KG1 (cell line): ENCODE measurements at places on chromosomes 2 and 18.
A peak's percentile ranks its signal among the peaks of the same experiment; 100 is the strongest.

- no peak for DNase-seq
Measured at GRCh38 chr2:9208875-9209274, 2.3 kb downstream of the ASAP2 start.

DNA sequence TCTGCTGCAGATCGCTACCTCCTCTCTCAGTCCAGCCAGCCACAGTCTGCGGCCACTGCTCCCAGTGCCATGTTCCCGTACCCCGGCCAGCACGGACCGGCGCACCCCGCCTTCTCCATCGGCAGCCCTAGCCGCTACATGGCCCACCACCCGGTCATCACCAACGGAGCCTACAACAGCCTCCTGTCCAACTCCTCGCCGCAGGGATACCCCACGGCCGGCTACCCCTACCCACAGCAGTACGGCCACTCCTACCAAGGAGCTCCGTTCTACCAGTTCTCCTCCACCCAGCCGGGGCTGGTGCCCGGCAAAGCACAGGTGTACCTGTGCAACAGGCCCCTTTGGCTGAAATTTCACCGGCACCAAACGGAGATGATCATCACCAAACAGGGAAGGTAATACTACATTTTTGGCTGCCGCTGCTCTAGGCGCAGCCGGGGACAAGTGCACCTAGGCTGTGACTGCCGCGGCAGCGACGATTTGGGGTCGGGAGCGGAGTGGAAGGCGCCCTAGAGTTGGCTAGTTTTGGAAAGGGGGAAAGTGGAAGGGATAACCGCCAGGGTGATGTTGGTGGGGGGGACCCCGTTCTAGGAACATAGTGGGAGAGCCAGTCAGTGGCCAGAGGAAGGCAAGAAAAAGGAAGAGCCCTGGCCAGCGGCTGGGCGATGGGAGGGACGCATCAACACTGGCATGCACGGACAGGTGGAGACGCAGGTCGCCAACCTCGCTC lies 776 bp downstream of the TBR1 start:
- DNase-seq: no peak

- DNase-seq: no peak
Measured at GRCh38 chr2:171771463-171771862, 84.2 kb downstream of the DYNC1I2 start.

DNA sequence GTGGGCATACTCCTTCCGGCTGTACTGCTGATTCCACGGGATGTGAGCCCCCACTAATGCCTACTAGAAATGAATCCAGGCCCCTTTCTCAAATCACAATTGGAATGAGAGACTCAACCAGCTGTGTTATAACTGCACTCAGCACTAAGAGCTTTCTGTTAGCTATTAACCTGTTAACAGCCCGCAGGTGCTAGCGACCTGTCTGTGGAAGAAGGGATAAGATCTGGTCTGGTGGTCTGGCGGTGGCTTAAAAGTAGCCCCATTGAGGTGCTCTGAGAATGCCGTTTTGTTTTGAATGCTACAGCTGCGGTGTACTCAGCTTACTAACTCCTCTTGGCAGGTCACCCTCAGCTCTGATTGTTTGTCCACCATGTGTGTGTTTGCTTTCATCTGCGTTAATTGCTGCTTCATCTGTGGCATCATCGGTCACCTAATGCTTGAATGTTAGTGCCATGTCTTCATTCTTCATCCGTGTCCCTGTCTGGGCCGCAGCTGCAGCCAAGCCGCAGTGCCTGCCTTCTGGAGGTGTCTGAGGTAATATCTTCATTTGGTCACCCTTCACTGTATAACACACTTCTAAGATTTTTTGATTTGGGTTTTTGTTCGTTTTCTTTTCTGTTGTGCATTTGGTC lies 16.3 kb downstream of the RAB12 start:
- no peak for DNase-seq

DNA sequence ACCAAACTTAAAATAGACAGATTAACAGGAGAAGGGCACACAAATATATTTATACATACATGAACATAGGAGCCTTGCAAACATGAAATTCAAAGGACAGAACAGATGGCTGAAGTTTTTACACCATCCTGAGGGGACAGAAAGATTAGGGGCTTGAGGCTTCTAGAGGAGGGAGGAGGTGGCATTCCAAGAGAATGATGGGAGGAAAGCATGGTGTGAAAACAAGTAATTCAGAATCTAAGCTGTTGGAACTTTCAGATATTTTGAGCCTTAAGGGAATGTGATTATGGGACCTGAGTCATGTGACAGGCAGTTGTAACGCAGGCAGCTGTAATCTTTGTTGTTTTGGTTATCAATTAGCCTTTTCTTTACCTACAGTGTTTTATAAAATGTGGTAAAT lies 225.2 kb upstream of the SPOPL start:
- no peak for DNase-seq

DNA sequence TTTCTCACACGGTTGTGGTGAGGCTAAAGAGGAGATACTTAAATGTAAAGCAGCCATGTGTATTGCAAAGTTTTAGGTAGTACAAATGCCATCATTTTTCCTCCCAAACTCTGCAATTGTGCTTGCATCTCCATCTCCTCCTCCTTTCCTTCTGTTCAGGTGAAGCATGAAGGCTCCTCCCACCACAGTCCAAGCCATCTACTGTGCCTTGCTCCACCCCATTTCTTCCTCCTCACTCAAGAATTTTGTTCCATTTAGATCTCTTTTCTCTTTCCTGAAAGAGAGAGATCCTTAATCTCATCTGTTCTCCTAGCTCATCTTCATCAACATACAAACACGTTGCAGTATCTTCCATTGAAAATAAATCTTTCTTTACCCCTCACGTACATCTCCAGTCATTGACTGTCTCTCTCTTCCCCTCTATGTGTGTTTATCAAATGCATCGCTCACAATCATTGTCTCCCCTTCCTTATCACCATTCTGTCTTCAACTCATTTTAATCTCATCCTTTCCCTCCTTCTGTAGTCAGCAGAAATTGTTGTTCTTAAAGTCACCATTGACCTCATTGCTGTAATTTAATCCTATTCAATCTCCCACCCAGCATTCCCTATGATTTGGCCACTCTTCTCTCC lies 392.1 kb downstream of the RAD51AP2 start:
- no peak for DNase-seq

DNA sequence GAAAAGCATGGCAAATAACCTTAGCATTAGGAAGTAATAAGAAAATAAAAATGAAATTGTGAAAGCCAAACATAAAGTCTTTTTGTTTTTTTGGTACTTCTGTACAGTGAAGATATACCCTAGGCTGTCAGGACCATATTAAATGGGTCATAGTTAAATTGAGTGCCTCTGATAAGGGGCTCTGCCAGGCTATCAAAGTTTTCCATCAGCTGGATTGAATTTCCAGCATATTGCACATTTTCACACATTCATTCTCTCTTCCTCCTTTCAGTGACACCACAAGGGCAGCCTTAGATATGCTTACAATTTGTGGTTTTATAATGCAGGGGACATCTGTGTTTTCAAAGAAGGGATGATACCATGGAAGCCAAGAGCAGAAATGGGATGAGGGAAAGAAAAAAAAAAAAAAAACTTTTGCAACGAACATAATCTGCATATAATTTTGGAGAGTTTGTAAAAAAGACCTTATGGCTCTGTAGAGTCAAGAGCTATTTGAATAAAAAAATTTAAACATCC lies 109.3 kb upstream of the LYPD1 start:
- DNase-seq: no peak

GRCh38 chr2:28594332-28595108 lies 98.7 kb downstream of the PLB1 start:
- DNase-seq: peak; percentile 62

GRCh38 chr2:150474326-150475074 lies 13.0 kb downstream of the RND3 start:
- no peak for DNase-seq

GRCh38 chr18:23982155-23983079 lies 32.1 kb upstream of the TTC39C start:
- no peak for DNase-seq

DNA sequence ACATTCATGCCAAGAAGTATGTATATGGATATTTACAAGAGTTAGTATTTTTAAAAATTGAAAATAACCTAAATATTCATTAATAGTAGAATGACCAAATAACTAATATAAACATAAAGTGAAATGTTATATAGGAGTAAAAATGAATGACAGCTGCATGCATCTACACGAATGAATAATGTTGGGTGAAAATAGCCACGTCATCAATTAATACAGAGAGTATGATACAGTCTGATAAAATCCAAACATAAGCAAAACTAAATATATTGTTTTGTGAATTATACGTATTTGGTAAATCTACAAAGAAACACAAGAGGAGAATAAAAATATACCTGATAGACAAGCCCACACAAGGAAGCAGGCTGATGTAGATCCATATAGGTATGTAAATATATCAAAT lies 24.5 kb downstream of the ZC3H8 start:
- no peak for DNase-seq

DNA sequence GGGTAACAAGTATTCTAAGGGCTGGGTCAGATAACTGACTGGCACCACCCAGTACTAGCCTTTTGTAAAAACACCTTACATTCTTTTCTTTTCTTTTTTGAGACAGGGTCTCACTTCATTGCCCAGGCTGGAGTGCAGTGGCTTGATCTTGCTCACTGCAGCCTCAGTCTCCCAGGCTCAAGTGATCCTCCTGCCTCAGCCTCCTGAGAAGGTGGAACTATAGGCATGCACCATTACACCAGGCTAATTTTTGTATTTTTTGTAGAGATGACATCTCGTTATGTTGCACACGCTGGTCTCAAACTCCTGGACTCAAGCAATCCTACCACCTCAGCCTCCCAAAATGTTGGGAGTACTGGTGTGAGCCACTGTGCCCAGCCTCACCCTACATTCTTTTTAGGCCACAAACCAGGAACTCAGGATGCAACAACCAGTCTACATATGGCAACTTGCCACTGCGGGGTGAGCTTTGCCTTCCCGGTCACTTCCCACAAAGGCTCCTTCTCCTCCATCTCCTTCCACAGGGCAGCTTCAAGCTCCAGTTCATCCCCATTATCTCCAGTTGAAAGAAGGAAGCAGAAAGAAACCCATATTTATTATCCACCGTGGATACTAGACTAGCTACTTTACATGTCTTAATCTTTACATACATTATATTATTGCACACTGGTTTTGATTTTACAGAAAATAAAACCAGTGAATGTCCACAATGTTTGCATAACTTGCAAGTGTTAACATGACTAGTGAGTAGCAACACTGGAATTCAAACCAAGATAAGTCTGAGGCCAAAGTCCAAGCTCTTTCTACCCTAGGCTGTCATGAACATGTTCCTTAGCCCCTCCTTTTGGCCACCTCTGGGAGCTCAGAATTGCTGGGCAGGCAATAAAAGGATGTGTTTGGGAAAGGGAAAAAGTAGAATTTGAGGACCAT lies 23.7 kb upstream of the AP1S3 start:
- DNase-seq: no peak

DNA sequence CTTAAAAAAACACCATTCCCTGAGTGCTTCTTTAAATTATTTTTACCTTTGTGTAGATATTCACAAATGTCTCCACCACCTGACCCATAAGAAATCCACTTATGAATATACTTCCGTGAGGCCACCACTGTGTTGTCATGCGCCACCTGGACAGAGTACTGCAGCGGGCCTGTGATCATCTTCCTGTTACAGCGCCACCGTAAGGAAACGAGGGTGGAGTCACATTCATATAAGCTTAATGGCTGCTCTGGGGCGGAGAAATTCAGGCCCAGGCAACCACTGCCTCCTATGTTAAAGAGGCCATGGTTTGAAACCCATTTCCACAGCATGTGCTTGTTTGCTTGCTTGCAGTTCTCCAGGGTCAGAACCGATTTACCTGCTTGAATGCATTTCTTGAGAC lies 17.7 kb downstream of the PLA2R1 start:
- DNase-seq: no peak

DNA sequence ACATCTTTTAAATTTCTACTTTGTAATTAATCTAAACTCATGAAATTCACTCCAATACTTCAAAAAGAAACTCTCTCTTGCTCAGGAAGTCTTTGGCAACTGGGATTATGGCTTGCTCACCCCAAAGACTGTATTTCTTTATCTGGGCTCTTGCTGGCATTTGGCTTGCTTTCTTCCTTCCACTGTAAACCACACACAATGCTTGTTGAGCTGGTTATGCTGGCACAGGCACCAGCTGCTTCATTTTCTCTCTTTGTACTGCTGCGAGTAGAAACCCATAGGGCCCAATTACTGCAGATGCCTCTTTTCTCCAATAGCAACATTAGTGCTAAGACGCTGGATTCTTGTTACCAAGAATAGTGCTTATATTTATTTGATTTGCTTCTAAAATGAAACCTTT lies 51.4 kb downstream of the SLC38A11 start:
- DNase-seq: no peak

GRCh38 chr2:188193230-188193629 lies 98.4 kb upstream of the GULP1 start:
- DNase-seq: no peak

DNA sequence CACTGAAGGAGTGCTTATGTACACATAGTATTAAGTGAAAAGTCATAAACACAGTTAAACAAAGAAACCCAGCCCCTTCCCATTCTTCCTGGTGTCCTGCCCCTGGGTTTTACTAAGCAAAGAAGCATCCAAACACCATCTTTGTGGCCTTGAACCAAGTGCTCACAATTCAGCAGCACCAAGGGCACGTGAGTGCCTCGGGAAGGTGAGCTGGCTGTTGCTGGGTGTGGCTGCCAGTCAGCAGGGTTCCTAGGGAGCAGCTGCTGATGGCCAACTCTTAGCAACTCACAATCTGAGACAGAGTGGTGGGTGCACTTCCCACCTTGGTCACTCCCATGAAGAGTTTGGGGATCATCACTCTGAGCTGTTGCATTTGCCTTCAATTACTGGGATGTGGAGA lies 97.7 kb upstream of the PGAP1 start:
- no peak for DNase-seq

DNA sequence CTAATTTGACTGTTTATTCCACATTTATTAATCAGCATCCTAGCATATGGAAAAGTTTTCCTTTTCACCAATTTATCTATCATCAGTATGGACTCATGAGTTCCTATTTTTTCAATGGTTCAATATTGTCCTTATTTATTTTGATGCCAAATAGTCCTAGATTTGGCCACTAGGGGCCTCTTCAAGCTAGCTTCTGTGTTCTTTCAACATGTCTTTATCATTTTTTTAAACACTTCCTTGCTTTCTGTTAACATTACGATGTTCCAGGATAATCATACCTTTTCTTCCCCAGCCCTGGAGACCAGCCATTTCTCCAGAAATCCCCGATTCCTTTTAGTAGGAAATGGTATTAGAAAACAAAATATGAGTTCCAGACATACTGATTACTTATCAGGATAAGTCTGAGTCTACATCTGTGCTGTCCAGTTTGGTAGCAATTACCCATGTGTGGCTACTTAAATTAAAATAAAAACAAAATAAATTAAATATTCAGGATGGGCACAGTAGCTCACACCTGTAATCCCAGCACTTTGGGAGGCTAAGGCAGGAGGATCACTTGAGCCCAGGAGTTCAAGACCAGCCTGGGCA lies 70.6 kb downstream of the RPE start:
- peak; percentile 9 for DNase-seq

- no peak for DNase-seq
Measured at GRCh38 chr2:134377730-134378129, 123.9 kb downstream of the MGAT5 start.

GRCh38 chr18:55477499-55477859 lies 110.5 kb downstream of the TCF4 start:
- peak; percentile 31 for DNase-seq

- peak; percentile 49 for DNase-seq
Measured at GRCh38 chr2:11829324-11829946, 83.0 kb downstream of the LPIN1 start.
